Effector memory CD4-positive, alpha-beta T cell (primary cell): ENCODE measurements at places on chromosomes 7 and 10.

GRCh38 chr10:43130770-43131171, 7.5 kb upstream of the CSGALNACT2 start:
- DNase-seq = no peak

DNA sequence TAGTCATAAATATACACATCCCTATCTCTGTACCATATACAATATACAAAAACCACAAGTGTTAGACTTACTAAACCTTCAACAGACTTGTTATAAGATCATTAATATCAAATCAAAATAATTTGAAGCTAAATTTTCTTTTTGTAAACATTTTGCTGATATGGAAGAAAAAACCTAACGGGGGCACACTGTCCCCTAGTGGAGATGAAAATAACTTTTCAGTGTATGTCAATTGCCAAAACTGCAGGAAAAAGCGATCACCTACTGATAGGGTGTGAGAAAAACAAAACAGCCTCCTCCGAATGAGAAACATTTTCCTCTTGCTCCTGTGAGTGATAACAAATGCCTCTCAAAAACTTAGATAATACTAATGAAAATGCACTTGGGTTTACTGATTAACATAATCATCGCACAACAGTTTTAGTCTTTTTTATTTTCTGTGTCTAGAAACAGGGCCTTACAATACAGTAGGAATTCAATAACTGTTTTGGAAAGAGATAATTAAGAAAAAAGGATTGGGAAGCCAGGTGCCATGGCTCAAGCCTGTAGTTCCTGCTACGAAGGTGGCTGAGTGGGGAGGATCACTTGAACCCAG, 322.7 kb downstream of the CRPPA start:
- no peak for DNase-seq

DNA sequence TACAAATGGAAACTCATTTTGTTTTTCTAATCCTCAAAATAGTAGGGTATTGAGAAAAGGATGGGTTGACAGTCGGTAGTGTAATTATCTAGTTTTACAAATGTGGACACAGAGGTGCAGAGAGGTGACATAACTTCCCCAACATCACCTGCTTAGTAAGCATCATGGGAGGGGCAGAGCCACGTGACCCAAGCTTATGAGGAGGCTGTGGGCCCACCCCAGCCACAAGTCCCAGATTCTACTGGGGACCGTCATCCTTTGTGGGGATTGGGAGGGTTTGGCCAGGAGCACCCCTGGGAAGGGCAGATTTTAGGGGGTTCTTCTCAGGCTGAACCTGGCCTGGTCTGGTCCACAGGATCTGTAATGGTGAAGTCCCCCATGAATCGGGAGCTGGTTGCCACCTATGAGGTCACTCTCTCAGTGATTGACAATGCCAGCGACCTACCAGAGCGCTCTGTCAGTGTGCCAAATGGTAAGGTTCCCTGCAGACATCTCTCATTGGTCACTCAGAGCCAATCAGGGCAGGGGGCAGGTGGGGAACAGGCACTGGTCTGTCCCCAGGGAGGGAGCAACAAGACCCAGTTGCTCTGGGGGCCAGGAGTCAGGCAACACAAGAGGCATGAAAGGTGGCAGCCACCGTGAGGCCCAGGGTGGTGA, 23.6 kb upstream of the VSIR start:
- DNase-seq = no peak

DNA sequence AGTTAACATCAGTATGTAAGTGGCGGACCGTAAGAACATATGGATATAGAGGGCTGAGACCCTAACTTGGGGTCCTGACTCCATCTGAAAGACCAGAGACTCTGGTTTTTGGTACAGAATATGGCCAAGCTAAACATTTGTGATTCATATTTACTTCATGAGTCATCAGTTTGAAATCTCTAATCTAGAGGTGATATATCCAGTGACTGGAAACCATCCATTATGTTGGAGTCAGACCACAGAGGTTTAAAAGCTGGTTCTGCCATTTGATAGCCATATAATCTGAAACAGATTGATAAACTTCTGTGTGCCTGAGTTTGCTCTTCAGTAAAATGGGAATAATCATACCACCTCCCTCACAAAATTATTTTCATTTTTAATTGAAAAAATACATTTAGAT, 505.3 kb downstream of the SORCS3 start:
- no peak for DNase-seq

DNA sequence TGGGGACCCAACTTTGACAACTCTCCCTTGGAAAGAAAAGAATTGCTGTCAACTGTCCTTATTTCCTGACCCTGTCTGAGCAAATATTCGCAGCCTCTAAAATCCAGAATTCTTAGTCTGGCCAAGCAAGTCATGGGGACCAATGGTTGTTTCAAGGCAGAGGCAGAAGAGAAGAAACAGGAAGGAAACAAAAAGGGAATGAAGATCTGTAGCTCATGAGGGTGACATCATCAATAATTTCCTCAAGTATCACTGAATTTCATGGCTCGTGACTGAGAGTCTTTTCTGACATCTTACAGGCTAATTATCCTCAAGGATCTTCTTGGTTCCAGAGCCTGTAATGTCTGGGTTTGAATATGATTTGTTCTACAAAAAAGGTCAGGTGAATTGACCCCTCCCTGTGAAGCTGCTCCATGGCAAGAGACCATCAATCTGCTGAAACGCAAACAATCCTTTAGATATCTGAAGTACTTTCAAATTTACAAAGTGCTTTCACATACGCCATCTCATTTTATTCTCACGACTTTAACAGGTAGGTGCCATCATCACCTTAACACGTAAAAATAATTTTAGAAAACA, 5.8 kb downstream of the CDK6 start:
- DNase-seq = no peak

- DNase-seq = no peak
Measured at GRCh38 chr7:40580776-40581175, 446.0 kb downstream of the SUGCT start.

- no peak for DNase-seq
Measured at GRCh38 chr7:31108097-31108657, 56.1 kb downstream of the ADCYAP1R1 start.

DNA sequence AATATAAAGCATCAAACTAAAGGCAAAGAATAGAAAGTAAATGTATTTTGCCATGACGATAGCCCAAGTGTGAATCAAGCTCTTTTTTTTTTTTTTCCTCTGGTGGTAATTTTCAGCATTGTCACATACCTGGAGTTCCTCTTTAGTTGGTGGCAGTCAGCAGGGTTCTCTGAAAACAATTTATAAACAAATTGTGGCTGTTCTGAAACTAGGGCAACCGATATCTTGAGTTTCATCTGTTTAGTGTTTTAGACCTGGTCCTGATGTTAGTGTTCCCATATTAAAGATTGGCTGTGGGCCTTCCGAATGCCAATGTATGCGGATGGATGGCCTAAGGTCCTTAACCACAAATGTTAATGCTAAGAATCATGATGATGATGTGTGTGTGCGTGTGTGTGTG, 713.1 kb downstream of the GATA3 start:
- DNase-seq = no peak

DNA sequence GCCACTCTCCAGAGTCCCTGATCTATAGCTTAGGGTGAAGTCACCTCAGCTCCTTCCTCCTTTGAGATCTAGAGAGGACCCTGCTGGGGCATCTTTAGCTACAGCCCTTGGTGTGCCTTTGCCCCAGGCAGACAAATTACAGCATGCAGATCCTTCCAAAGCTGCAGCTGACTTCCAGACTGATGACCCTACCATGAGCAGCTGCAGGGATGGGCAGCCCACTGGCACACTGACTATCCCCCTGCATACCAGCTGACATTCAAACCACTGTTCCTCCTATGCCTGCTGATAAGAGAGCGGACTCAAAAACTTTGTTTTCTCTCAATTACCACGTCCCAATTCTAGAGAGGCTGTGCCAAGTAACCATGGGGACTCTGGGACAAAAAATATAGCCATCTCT, 70.6 kb downstream of the COL13A1 start:
- no peak for DNase-seq

DNA sequence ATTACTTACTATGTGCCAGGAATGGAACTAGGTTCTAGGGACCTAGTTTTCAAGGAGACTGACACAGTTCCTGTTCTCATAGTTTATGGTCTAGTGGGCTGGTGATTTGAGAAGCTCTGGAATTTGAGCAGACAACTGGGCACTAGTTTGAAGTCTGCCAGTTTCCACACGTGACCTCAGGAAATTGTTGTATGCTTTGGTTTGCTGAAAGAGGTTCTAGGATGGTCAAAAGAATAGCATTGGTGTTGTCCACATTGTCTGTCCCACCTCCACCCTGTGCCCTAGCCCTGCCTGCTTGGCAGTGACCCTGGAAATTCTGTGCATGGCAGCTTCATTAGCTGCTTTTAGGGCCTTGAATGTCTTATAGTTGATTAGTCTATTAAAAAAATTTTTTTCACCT, 28.7 kb downstream of the GBF1 start:
- DNase-seq = no peak

DNA sequence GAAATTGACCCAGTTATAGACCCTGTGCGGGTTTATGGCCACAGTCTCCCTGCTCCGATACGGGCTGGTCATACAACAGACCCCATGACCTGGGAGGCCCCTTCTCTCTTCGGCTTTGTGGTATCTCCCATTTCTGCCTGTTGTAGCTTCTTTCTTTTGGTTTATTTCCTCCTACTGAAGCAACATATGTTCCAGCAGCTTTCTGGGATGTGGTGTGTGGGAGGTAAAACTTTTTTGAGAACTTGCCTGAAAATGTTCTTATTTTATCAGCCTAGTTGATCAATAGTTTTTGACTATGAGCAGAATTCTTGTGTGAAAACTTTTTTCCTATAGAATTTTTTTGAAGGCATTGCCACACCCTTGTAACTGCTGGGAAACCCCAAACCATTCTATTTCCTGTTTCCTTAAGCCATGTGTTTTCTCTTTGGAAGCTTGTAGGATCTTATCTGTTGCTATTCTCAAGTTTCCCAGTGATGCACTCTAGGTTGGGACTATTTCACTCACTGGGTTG, 80.0 kb downstream of the DAGLB start:
- no peak for DNase-seq

DNA sequence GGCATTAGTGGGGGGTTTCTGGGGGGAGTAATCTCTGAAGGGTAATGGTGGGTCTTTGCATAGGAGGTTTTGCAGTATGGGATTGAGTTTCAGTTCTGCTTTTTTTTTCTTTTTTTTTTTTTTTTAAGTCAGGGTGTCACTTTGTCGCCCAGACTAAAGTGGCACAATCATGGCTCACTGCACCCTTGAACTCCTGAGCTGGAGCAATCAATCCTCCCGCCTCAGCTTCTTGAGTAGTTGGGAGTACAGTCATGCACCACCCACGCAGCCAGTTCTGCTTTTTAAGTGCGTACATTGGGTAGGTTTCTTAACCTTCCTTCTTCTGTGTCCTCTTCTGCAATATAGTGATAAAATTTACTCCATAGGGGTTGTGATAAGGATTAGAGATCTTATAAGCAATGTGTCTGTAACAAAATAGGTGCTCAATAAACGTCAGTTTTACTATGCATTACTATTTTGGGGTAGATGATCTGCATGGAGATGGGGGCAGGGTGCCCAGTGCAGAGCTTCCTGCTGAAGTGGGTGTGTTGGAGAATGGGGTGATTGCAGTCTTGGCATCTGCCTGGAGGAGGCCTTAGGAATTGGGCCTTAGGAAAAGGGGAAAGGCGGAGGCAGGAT, 9.6 kb downstream of the KAZALD1 start:
- DNase-seq = no peak

DNA sequence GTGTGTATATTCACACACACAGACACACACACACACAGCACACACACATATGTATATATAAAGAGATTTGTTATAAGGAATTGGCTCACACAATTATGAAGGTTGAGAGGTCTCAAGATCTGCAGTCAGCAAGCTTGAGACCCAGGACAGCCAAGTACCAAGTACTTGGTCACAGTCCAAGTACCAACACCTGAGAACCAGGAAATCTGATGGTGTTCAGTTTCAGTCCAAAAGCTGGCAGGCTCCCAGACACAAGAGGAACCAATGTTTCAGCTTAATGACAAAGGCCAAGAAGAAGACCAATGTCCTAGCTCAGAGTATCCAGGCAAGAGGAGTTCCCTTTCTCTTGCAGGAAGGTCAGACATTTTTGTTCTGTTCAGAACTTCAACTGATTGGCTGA, 780.2 kb downstream of the MAGI2 start:
- no peak for DNase-seq

- no peak for DNase-seq
Measured at GRCh38 chr10:4016214-4016740, 231.3 kb upstream of the KLF6 start.

- DNase-seq = peak; percentile 29
Measured at GRCh38 chr10:61904733-61905725, 3.5 kb downstream of the ARID5B start.

DNA sequence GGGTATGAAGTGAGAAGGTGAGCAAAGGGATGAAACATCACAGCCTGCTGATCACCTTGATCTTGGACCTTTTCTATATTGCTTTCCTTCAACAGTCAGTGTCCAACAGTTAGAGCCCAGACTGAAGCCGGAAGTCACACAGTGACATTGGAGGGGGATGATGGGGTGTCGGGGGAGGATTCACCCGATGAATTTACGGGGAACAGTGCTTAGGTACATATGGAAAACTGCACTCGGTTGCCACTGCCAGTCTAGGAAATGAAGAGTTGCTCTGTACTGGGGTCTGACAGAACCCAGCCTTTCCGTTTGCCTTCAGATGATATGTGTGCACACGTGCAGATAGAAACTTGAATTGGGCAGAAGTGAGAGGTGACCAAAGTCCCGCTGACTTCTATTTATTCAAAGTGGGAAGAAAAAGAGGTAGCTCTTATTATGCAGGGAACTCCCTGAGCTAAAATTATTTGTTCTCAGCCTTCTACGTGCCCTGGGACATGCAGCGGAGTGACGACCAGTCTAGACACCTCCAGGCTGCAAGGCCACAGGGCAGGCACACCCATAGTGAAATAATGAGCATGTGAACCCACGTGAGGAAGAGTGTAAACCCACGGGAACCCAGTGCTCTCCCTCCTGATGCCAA, 107.2 kb upstream of the INHBA start:
- no peak for DNase-seq

DNA sequence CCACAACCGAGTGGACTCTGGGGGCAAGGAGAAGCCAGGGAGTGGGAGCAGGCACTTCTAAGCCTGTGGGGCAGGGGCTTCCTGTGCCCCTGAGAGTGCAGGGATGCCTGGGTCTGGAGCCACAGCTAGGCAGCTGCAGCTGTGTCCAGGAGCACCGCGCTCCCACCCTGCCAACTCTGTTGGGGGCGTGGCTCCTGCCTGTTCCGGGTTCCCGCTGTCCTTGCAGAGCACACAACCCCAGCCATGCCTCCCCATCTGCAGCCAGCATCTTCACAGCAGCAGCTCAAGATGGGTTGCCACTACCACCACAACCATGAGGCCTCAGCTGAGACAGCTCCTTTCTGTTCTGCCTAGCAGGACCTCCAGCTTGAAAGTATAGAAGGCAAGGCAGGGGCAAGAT, 8.6 kb downstream of the PAX4 start:
- no peak for DNase-seq
